ENCODE measurements at places on chromosomes 7 and 10. TPM values are rescaled to one million over a fixed set of nuclear protein-coding genes. Genes with fewer than 3 reads are reported as not detected.

The C10orf71 gene
- total RNA-seq: not detected

The CLCN1 gene
- not detected for total RNA-seq

The CD36 gene
- total RNA-seq: 6.8 TPM

The JCAD gene
- 0.20 TPM for total RNA-seq

The CPEB3 gene
- total RNA-seq: 3.5 TPM

The SORCS1 gene
- total RNA-seq: not detected

The DLX6 gene
- not detected for total RNA-seq

The ADRB1 gene
- total RNA-seq: 1.0 TPM

The ERVW-1 gene
- total RNA-seq: not detected

The SEPHS1 gene
- total RNA-seq: 40.8 TPM

The NCF1 gene
- total RNA-seq: 3.8 TPM

The HMX3 gene
- total RNA-seq: not detected

The AGAP6 gene
- 18.9 TPM for total RNA-seq

The LBX1 gene
- total RNA-seq: not detected

The RPS24 gene
- total RNA-seq: 1,613 TPM

The PIP gene
- total RNA-seq: not detected

The FGFBP3 gene
- total RNA-seq: 3.0 TPM
